Activated CD4-positive, alpha-beta T cell treated with anti-CD3 and anti-CD28 coated beads for 36 hours (primary cell): ENCODE measurements at places on chromosomes 5 and 9. TPM values are rescaled to one million over a fixed set of nuclear protein-coding genes. Genes with fewer than 3 reads are reported as not detected.

The IFNB1 gene
- 1.4 TPM for total RNA-seq

DNA sequence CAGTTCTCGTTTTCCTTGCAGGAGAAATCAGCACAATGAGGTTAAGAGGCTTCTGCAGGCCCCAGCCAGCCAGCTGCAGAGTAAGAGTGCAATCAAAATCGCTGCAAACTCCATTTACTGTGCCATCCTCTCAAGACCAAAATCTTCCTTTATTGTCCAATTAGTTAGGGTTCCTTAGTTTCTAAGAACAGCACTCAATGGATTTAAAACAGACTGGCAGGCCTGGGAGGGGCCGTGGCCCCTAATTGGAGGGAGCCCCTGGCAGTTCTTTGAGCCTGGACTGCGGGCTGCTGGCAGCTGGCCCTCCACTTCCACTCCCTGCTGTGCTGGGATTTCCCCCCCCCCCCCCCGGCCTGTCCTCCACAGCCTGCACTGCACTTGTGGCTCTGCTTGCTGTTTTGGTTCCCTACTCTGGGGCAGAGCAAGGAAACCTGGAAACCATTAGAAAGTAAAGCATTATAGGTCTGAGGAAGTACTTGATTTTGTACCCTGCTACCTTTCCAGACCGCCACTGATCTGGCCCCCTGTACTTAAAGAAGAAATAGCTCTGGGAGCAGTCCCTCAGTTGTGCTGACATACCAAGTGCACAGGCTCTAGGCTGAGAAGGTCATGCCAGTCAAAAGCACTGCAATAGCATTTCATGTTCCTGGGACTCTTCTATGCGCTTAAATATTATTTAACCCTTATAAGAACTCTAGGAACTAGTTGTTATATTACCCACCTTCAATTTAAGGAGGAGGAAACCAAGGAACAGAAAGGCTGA lies 129.0 kb downstream of the APBA1 start:
- DNase-seq, result no peak

The QSOX2 gene
- total RNA-seq, result 21.2 TPM

The SCGB3A2 gene
- total RNA-seq, result not detected

The TSC1 gene
- 28.6 TPM for total RNA-seq
